ENCODE measurements at places on chromosomes 2 and 18.
A peak's percentile ranks its signal among the peaks of the same experiment; 100 is the strongest.

GRCh38 chr18:33781429-33781828, 203.4 kb downstream of the ASXL3 start:
- DNase-seq = no peak

GRCh38 chr2:154231021-154231420, 359.3 kb downstream of the GALNT13 start:
- DNase-seq = no peak

GRCh38 chr2:7692657-7693161, 775.5 kb downstream of the RNF144A start:
- DNase-seq = peak; percentile 81

- DNase-seq = no peak
Measured at GRCh38 chr2:220946552-220946951, 625.6 kb downstream of the EPHA4 start.

- no peak for DNase-seq
Measured at GRCh38 chr2:12109363-12110017, 363.1 kb downstream of the LPIN1 start.

DNA sequence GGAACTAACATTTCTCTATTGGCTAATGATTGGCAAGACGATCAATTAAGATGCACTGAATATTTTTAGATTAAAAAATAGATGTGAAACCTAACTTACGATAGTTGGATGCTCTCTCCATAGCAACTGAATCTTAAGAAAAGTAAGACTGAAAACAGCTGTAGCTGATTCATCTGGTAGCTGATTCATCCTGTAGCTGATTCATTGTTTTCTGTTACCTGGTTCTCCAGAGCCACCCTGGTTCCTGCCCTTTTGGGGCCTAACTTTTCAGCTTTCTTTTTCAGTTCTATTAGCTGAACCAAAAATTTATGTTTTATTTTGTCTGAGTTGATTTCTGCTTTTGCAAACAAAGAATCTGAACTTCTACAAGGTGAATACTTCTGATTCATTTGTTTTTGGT, 22.7 kb upstream of the SPR start:
- DNase-seq = no peak

DNA sequence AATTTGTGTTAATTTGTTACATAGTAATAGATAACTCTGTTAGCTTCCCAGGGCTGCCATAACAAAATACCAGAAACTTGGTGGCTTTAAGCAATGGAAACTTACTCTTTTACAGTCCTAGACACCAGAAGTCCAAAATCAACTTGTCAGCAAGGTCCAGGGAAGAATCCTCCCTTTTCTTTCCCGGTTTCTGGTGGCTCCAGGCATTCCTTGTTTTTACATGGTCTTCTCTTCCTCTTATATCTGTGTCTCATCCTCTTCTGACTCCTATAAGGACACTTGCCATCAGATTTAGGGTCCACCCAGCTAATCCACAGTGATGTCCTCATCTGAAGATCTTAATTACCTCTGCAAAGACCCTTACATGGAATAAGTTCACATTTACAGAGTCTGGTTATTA, 95.6 kb downstream of the DDX1 start:
- DNase-seq = no peak

GRCh38 chr2:134999521-134999920, 47.7 kb downstream of the MAP3K19 start:
- no peak for DNase-seq

GRCh38 chr2:148952621-148953020, 77.6 kb downstream of the KIF5C start:
- no peak for DNase-seq

GRCh38 chr2:200125444-200126284, 170.3 kb downstream of the MAIP1 start:
- DNase-seq = no peak

GRCh38 chr2:182977463-182977862, 60.8 kb downstream of the NCKAP1 start:
- no peak for DNase-seq

- DNase-seq = no peak
Measured at GRCh38 chr2:5520463-5520972, 171.7 kb upstream of the SOX11 start.

Data from RWPE2 (cell line).